ENCODE measurements at places on chromosomes 7 and 10.

GRCh38 chr10:101241840-101242707, 12.8 kb upstream of the LBX1 start:
- no peak for DNase-seq

GRCh38 chr10:124041675-124042445, 51.5 kb downstream of the CHST15 start:
- no peak for DNase-seq

GRCh38 chr10:69816521-69816920, 14.8 kb downstream of the COL13A1 start:
- DNase-seq = no peak

GRCh38 chr10:100009283-100009792, 409 bp downstream of the DNMBP start:
- peak; percentile 65 for DNase-seq

DNA sequence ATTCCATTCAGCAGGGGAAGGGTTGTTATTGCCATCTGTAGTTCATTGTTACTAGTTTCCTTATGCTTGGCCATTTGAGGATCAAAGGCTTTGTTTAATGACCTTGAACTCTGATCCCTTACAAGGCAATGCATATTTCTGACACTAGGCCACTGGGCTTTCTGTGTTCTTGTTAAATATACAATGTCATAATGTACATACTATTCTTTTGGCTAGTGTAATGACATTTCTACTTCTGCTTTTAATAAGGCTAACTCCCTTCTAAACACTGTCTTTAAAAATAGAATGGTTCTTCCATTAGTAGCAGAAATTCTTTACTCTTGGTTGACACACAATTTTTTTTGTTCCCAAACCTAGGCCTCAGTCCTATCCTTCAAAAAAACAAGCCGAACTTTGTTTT, 86.6 kb downstream of the BBS9 start:
- DNase-seq = no peak

DNA sequence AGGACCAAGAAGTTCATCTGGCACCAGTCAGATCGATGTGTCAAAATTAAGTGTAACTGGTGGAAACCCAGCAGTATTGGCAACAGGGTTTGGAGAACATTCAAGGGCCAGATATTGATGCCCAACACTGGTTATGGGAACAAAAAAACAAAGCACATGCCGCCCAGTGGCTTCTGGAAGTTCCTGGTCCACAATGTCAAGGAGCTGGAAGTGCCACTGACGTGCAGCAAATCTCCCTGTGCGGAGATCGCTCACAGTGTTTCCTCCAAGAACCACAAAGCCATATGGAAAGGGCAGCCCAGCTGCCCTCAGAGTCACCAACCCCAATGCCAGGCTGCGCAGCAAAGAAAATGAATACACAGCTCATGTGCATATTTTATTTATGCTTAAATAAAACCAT, 10.1 kb upstream of the C7orf33 start:
- DNase-seq = no peak

GRCh38 chr7:92297736-92298135, 52.0 kb downstream of the ANKIB1 start:
- no peak for DNase-seq

DNA sequence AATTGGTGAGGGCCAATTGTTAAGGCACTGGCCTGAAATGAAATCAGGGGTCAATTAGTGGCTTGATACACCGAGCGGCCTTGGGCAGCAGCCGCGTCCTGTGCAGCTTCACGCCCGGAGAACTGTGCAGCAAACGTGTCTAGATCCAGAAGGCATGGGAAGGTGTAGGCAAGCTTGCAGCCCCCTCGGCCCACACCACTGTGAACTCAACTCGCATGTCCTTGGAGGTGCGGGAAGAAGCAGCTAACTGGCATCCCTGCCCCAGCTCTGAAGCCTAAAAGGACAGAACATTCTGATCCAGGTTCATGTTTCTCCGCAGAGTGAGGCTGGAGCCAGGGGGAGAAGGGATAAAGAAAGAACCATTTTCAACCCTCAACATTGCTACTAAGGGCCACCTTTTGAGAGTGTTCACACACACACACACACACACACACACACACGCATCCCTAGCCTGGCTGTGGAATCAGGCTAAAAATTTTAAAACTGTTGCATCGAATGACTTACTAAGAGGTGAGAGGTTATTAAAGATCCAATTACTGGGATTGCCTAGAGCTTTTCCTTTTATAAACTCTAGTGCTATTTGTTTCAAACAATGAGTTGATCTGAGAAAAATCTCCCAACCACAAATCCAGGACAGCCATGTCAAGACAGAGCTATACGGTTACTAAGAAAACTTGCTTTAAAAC, 104.0 kb downstream of the PARP12 start:
- DNase-seq = no peak

DNA sequence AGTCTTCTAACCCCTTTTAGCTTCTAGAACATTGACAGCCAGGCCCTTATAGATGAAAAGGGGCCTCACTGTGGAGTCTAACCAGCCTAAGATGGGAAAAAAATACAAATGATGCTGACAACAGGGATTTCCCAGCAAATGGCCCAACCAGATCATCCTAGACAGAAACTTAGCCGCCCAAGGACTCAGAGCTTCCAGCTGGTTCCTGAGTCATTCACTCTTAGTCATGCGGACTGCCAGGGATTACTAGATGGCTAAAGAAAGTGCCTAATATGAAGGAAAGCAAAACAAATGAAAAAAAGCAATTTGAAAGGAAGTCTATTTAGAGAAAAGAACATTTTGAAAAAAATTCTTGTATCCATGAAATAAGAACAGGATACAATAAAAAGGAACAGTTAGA, 23.7 kb downstream of the TSPAN14 start:
- DNase-seq = peak; percentile 77

DNA sequence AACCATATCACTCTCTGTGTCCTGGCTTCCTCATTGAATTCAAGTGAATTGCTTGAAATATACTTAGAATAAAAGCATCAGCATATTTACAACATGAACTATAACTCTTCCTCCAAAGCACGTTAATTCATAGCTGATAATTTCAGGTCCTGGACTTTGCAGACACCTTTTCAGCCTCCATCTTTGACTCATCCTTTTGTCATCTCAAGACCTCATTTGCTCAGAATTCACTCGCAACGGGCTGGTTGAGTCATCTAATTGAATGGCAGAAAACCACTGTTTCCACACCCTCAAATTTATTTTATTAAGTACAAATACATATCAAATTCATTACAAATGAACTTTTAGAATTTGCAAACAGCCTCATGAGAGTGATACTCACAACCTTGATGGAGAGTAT, 545.7 kb downstream of the GATA3 start:
- DNase-seq = no peak

DNA sequence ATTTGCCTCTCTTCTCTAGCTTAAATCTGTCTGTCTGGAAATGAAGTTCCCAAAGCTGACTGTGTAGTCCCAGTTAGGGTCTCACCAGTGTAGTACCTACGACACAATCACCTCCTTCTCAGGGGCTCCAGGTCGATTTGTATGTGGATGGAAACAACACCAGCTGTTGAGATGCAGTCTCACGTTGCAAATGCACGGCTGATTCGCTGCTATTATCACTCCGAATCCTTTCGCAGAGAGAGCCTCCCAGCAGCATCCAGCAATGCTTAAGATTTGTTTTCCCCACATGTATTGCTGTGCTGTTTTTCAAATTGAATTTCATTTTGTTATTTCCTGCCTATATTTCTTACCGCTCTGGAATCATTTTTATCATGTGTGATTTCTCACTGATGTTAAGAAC, 16.3 kb downstream of the VSTM4 start:
- no peak for DNase-seq

DNA sequence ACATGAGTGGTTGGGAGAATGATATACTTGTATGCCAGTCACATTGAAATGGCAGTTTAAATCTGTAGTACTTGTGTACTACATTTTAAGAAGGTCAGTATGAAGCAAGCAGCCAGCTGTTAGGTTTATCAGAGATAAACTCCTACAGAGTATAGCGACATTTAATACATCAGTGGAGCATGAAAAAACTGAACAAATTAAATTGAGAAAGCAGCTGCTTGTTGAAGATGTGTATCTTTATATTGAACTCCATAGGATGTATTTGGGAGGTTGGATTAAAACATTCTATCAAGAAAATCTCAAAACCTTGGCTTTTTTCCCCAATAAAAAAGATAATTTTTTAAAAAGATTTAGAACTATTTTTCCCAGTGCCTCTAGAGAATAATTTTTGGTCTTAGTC, 47.8 kb downstream of the PHF14 start:
- DNase-seq = no peak

DNA sequence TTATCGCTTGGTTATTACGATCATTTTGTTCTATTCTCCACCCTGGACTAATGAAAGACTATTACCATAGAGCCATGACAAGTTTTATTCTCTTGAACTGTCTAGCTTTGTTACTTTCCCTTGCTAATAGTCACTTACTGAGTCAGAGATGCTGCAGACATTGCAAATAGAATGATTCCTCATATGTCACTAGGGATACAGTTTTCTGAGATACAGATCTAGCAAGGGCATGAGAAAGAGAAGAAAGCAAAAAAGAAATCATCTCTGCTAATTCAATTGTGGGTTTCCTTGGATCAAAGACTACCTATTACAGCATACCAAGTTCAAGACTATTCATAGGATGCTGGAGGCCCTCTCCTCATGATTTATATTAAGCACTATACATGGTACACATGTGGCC, 204.3 kb downstream of the MBL2 start:
- DNase-seq = no peak

DNA sequence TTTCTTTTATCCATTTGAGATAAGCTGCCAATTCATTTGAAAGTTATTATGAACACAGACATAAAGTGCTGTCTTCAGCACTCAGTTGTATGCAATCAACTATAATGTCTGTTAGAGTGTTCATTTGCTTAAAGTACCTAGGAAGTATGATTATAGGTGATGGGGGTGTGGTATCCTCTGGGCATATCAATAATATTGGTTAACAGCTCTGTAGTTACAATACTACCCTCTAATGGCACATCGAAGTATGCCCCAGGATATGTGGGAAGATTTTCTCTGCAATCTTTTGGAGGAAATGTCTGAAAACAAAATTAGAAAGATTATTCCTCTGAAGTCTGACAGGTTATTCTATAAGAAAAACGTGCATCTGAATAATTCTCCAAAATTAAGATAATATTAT, 429.7 kb downstream of the ARL4A start:
- DNase-seq = no peak

DNA sequence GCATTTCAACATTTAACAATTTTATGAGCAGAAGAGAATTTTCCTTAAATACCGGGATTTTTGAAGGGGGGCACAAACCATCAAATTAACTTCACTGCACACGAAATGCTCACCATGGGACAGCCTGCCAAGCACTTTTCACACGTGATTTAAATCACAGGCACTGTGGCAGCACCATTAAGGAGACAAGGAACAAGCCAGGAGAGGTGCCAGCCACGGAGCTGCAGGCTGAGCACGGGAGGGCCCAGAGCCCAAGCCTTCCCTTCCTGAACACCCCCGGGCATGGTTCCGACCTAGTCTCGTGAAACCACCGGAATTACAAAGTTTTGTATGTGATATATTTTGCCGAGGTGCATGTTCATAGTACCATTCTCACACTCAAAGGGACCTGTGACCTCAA, 13.4 kb downstream of the PITRM1 start:
- DNase-seq = no peak

DNA sequence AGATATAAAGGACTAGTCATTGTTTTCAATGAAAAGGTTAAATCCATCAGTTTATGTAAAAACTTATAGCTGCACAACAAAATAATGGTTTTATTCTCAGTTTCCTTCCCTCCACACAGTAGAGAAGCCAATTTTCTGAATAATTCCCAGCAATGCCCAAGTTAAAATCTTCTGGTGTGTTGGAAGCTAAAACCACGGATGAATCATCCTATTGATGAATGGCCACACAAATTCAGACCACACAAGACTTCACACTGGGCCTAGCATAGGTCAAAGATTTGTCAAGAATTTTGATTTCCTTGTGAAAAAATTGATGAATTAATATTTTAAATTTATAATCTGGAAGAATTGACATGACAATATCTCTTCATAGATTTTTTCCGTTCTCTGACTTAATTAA, 617.6 kb downstream of the INHBA start:
- no peak for DNase-seq

DNA sequence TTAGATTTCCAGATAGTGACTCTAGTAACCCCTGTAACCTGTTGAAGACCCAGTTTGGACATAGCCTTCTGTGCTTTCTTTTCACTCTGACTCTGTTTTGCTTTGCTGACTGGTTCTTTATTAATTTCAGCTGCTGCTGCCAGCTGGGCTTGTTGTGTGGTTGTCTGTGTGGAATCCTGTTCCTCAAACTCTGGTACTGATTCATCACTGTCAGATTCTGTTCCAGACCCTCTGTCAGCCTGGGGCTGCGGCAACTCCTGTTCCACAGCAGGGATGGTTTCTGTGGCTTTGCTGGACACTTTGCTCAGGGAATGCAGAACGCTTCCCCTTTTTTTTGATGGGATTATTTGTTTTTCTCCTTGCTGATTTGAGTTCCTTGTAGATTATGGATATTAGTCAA, 104.9 kb downstream of the SEC23IP start:
- DNase-seq = no peak

GRCh38 chr7:1231214-1232102, 1.2 kb upstream of the UNCX start:
- DNase-seq = no peak

DNA sequence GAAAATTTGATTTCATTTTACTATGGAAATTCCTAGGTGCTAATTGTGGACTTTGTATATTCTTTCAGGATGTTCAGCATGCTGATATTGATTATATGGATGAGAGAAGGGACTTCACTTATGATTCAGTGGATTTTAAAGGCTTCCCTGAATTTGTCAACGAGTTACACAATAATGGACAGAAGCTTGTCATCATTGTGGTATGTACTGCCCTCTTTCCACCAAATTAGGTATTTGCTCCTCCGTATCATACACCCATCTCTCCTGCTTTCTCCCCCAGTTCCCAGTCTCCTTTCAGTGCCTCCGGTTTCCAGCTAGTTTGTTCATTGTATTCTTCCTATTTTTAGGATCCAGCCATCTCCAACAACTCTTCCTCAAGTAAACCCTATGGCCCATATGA, 34.6 kb downstream of the MGAM start:
- peak; percentile 17 for DNase-seq

DNA sequence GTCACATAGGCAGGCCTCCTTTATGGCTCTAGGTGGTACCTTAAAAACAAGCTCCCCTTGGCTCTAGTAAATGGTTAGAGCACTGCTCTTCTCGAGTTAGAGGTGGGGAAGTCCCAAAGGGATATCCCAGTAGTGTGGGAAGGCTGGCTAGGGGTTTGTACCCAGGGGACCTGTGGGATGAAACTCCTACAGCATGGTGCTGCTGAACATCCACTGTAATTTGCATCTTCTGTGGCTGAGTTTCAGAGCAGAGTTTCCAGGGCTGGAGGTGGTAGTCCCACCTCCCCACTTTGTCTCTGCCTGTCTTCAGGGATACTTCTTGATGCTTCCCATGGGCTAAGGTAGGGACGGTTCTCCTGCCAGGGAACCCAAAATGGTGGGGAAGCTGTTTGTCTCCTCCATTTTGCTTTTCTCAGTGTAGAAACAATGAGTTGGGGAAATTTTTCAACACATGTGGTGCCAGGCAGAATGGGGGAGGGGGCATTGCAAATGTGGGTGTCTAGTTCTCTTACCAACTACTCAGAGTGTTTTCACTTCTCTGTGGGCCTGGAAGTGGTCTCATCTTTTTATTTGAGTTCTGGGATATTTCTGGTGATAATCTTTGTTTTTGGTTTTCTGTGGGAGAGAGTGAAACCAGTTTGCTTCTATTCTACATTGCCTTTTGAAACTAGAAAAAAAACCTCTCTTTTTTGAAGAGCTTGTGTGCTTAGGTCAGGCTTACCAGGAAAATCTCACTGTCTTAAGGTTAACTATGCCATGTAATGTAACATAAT, 36.3 kb downstream of the SCART1 start:
- no peak for DNase-seq

All from hepatic stellate cell (primary cell).